ENCODE measurements at places on chromosomes 2 and 18. TPM values are rescaled to one million over a fixed set of nuclear protein-coding genes. Genes with fewer than 3 reads are reported as not detected.

DNA sequence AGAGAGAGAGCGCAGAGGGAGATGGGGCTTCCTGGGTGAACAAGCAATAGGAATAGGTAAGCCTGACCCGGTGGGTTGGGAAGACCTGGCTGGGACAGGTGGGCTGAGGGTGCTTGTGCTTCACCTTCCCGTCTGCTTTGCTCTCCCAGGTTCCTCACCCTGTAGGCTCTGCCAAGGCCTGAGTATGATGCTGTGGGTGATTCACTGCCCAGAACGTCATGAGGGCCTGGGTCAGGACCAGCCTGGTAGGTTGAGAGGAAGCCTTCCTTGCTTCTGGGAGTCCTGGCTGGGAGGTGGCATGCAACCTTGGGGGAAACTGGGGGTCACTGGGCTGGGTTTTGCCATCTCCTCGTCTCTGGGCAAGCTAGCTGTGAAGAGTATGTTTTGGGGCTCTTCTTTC, 220.2 kb upstream of the APCDD1 start:
- peak; percentile 30 for DNase-seq

DNA sequence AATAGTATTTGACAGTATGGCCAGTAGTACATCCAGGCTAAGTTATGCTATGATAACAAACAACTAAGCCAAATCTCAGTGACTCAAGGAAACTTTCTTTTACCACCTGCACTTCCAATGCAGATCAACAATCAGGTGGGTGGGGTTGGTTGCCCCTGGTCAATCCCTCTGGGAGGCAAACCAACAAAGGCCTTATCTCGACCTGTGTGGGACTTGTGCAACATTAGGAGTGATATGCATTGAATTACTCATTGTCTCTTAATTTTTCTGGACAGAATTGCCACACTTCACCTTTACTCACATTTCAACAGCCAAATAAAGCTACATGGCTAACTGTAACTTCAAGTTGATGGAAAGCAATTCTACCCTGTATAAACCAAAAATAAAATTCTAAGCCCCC, 1049.3 kb upstream of the CDH2 start:
- peak; percentile 28 for DNase-seq

DNA sequence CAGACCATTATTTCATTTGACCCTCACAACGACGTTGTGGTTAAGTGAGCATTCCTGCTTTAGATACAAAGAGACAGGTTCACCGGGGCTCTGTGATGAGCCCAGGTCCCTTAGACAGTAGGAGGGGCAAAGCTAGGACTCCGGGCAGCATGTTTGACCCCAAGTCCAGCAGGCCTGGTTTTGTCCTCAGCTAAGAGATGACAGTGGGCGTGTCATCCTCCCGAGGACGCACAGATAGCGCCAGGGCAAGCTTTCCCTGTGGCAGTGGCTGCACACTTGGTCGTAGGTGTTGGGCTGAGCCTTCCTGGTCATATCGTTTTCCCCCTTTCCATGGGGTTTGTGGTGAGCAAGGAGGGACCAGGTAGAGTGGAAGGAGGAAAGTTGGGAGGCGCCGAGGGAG, 76.3 kb downstream of the MTCL1 start:
- DNase-seq = no peak

GRCh38 chr18:69102959-69103358, 297.7 kb upstream of the DOK6 start:
- DNase-seq = no peak

DNA sequence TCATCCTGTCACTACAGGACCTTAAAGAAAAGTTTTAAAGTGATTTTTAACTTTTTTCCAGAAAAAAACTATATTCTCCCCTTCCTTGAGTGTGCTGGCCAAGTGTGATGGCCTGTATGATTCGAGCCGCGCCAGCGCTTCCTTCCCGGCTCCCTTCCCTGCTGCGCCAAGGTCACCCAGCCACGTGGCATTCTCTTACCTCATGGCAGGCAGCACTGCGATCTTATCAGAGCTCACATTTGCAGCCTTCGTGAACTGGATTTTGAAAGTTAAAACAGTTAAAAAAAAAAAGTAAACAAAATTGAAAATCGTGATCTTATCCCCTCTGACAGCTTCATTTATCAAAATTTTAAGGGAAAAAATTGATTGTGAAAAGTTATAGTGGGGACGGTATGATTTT, 279.8 kb downstream of the PTGR3 start:
- DNase-seq = no peak

GRCh38 chr2:135056790-135057189, 4.7 kb downstream of the RAB3GAP1 start:
- no peak for DNase-seq

GRCh38 chr2:72830273-72830672, 4.4 kb upstream of the EXOC6B start:
- no peak for DNase-seq

Gene AQP12B
- total RNA-seq = not detected

Gene TSPYL6
- total RNA-seq = not detected

Gene PRSS56
- total RNA-seq = not detected

Gene GNAL
- total RNA-seq = 4.4 TPM

Gene DIS3L2
- total RNA-seq = 21.0 TPM

Gene DOK6
- total RNA-seq = not detected

Gene MSTN
- not detected for total RNA-seq

Gene GPR55
- not detected for total RNA-seq

Gene WNT6
- total RNA-seq = not detected
